ENCODE measurements at places on chromosomes 12 and 14.

DNA sequence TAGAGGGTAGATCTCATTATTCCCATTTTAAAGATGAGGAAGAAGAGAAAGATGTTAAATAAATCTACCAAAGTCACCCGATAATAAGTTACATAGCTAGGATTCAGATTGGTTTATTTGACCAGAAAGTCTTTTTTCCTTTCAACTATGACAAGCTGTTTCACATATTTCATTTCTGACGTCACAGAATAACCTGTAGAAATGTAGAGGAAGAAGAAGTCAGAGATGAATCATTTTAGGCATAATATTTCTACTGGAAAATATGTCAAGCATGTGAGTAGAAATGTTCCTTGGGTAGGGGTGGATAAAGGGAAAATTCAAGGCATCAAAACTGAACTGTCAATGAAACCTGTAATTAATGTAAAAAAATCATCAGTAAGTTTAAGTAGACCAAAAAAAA, 107.0 kb downstream of the MGST1 start:
- DNase-seq, result no peak

DNA sequence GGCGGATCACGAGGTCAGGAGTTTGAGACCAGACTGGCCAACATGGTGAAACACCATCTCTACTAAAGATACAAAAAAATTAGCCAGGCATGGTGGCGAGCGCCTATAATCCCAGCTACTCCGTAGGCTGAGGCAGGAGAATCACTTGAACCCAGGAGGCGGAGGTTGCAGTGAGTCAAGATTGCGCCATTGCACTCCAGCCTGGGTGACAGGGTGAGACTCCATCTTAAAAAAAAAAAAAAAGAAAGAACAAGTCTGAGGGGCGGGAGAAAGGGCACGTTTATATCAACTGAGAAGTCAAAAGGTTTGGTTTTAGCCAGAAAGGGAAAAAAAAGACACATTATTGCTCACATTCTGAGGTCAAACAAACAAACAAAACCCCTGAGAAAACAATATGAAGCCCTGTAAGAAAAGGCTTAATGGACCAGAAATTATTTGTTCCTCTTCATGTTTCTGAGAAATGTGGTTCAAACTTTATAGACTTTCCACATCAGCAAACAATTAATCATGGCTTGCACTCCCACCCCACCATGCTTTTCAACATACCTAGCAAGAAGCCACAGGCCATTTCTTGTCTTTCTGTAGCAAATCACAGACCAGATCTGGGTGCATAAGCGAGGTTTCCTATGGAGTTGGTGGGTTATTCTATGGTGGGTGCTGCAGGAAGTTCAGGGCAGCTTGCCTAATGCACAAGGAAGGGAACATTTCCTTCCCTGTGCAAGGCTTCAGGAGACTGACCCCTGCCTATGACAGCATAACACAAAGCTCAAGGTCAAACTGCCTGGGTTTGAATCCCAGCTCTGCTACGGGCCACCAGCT, 80.1 kb downstream of the SSPN start:
- no peak for DNase-seq

GRCh38 chr12:51850081-51850964, 1.8 kb upstream of the FIGNL2 start:
- no peak for DNase-seq

DNA sequence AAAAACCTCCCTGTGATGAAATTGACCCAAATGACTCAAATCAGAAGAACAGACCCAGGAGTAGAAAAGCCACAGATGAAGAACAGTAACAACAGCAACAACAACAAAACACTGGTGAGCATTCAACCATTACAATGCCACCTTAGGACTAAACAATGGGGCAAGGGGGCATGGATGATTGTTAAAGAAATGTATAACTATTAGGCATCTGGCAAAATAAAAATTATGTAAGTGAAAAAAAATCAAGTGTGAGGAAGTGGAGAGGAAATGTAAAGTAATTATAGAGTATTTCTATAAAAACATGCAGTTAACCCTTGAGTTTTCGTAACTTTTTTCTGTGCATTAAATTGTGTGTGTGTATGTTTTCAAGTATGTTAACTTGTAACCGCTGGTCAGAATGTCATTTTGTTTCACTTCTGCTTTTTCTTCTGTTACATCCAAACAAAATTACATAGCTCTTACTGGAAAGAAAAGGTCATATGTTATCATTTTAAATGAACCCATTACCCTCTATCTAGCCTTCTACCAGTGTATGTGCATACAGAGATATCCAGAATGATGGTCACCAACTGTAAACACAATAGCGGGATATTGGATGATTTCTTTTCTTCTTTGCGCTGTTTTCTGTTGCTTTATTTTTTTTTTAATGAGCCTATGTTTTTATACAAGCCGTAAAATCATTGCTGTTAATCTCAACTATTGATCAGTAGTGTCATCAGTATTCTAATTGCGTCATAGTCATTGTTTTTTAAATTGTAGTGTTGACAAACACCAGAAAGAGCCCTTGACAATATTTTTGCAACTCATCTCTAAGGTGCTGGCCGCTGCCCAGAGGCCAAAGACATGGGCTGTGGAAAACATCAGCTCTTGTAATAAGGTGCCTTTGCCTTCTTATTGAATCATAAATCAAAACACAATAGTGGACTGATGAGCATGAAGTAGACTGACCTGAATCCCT, 170.6 kb downstream of the CRADD start:
- DNase-seq, result no peak

DNA sequence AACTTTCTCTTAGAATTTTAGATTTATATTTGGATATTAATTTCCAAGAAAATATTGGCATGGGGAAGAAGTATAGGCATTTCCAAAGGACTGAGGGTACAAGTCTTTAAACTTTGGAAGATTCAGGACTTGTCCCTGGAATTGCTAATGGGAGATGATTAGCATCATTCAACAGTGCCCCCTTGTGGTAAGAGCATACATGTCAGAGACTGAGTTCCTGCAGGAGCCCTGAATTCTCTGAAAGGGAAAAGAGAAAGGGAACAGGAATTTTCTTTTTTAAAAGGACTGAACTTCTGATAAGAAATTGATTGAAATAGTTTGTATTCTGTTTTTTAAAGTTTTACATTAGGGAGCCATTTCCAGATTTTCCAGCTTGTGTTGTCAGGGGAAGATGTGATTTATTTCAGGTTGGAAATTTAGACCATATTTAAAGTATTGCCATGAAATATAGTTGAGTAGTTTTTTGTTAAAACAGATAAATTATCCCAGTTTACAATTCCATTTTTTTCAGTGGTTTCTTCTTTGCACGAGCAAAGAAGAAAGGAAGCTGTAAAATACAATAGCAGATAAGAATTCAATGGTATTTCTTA, 44.0 kb upstream of the REP15 start:
- peak; percentile 28 for DNase-seq

- no peak for DNase-seq
Observed at GRCh38 chr12:62848418-62848817, 86.5 kb downstream of the PPM1H start.

- DNase-seq, result no peak
Observed at GRCh38 chr14:68841016-68841809, 48.3 kb upstream of the ZFP36L1 start.

DNA sequence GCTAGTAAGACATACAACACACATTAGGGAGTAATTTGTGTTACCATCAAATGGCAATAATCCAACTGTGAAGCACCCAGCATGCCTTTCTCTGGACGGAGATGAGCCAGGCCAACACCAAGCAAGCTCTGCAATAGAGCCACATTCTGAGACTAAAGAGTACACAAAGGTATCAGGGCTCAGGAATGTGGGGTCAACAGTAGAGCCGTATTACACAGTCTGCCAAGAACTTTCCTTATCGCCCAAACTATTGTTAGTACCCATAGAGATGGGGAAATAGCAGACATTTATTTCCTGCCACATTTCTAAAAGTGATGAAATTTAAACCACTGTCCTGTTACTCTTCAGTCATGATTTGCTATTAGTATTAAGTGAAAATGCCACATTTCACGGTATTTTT, 113.7 kb downstream of the BMP4 start:
- DNase-seq, result no peak

DNA sequence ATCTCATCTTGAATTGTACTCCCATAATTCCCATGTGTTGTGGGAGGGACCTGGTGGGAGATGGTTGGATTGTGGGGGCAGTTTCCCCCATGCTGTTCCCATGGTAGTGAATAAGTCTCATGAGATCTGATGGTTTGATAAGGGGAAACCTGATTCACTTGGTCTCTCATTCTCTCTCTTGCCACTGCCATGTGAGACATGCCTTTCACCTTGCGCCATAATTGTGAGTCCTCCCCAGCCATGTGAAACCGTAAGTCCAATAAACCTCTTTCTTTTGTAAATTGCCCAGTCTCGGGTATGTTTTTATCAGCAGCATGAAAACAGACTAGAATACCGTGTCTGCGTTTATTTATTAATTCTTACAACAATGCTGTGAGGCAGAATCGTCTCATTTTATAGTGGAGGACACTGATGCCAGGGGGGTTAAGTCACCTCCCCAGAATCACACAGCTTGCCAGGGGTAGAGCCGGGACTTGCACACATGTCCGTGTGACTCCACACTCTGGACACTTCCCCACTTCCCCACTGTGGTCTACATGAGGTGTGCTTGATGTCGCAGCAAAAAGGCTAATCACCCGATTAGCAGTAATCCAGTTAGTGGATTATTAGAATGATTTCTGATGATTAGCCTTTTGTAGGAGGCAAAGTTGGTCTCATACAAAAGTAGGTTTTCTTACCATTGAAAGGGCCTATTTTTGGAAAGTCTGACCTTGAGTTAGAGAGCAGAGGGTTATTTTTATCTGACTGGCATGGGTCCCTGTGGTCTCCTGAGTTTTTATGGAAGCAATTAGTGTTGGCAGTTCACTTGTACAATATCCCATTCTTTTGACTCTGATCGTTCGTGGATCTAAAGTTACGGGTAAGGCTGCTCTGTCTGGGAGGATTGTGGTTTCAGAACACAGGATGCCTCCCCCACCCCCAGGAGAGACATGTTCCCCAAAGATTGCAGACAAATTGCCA, 47.4 kb upstream of the BCL7A start:
- no peak for DNase-seq

GRCh38 chr12:87812030-87812429, 217.2 kb downstream of the C12orf50 start:
- DNase-seq, result no peak

DNA sequence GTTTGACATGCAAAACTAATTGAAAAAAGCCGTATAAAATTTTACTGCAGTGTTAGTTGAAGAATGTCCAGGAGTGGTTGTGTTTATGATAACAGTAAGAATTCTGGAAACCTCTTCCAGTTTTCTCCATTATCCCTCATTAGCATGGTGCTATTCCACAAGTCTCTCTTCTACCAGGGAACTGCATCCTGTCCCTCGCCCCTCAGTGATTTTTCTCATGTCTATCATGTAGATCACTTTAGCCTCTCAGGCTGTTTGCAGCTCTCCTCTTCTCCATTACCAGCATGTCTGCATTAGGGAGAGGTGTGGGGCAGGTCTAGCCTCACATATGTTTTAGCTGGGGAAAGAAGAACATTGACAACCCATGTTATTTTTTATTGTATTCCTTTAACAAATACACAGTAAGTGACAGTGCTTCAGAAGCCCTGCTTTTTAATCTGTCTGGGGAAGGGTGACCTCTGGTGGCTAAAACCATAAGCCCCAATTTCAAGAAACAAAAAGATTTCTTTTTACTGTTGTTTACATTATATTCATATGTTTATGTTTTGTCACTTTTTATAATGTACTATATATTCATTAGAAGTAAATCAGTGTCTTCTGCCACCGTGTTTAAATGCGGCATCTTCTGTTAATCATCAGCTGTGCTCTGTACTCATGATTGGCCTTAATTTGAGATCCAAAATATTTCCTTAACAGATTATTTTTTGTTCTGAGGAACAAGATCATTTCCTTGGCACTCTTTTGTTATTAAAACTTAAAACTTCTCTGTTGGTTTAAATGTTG, 70.7 kb downstream of the RASSF8 start:
- DNase-seq, result no peak

- DNase-seq, result no peak
Observed at GRCh38 chr12:111215881-111216280, 153.0 kb downstream of the PHETA1 start.

GRCh38 chr12:98154850-98155249, 360.5 kb upstream of the TMPO start:
- DNase-seq, result no peak

DNA sequence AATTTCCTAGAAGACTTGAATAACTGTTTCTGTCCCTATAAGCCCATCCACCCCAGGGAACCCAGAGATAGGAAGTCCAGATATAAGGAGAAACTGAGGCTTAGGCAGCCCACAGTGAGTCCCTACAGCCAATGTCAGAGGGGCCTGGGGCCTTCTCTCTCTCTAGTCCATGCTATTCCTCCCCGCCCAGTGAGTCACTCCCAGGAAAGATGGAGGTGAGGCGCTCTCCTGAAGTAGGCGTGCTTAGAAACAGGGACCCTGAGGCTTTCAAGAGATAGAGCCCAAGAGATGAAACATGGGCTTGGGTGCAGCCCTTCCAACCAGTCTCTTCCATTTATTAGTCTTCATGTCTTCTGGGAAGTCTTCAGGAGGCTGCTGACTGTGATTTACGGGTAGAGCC, 2.3 kb upstream of the SMUG1 start:
- DNase-seq, result no peak

- DNase-seq, result no peak
Observed at GRCh38 chr12:113230315-113231234, 9.3 kb downstream of the TPCN1 start.

DNA sequence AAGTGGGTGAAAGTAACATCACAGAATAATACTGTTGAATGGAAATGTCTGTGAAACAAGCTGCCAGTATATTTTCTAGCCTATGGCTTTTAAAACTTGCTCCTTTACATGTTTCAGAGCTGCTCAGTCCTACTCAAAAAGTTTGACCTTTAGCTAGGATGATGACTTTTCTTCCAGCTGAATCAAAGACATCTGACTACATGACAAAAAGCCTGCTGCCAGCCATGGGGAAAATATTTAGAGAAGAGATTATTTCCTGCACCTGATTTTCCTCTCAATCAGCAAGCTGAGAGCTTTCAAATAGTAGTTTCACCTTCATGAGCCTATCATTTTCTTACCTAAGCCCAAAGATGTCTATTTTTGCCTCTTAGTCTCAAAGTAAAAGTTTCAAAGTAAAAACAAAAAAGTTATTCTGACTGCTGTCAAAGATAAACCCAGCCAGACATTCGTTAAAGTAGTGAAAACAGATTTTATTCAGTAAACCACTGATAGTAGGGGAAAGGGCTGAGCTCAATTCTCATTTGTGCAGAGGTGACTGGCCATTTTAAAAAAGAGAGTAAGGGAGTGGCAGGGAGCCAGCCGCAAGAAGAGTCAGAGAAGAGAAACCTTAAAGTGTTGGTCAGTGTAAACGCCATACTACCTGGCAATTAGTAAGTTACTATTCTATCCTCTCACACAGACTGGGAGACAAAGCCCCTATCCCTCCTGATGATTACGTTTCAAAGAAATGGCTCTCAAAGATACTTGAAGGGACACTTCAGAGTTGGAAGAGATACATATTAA, 2.2 kb downstream of the ATP6V1D start:
- no peak for DNase-seq
